ENCODE measurements at places on chromosomes 5 and 9. TPM values are rescaled to one million over a fixed set of nuclear protein-coding genes. Genes with fewer than 3 reads are reported as not detected.

GPBP1 gene
- total RNA-seq: 76.7 TPM

PCA3 gene
- total RNA-seq: not detected

FNBP1 gene
- total RNA-seq: 12.6 TPM

QRFP gene
- total RNA-seq: not detected

ROR2 gene
- total RNA-seq: 0.24 TPM

CENPK gene
- total RNA-seq: 1.5 TPM

LPAR1 gene
- 8.5 TPM for total RNA-seq

INSL4 gene
- not detected for total RNA-seq

FOXD1 gene
- 4.1 TPM for total RNA-seq

RASGEF1C gene
- not detected for total RNA-seq

TSSK1B gene
- 0.21 TPM for total RNA-seq

SLIT3 gene
- total RNA-seq: 1.3 TPM

ANGPTL2 gene
- under 0.01 TPM for total RNA-seq

ZNF608 gene
- total RNA-seq: 13.3 TPM

PLEKHG4B gene
- total RNA-seq: 0.48 TPM

SLC46A2 gene
- not detected for total RNA-seq

TAF11L3 gene
- total RNA-seq: not detected

Data from tracheal epithelial cell (primary cell).